ENCODE measurements at places on chromosomes 5 and 9. TPM values are rescaled to one million over a fixed set of nuclear protein-coding genes. Genes with fewer than 3 reads are reported as not detected.

GRCh38 chr9:25513509-25514033, 164.7 kb downstream of the TUSC1 start:
- no peak for DNase-seq

MSMP gene
- not detected for total RNA-seq

RCL1 gene
- total RNA-seq: 33.8 TPM

LCN12 gene
- not detected for total RNA-seq

GRCh38 chr5:56596155-56596554, 219.2 kb upstream of the MAP3K1 start:
- DNase-seq: no peak

DNA sequence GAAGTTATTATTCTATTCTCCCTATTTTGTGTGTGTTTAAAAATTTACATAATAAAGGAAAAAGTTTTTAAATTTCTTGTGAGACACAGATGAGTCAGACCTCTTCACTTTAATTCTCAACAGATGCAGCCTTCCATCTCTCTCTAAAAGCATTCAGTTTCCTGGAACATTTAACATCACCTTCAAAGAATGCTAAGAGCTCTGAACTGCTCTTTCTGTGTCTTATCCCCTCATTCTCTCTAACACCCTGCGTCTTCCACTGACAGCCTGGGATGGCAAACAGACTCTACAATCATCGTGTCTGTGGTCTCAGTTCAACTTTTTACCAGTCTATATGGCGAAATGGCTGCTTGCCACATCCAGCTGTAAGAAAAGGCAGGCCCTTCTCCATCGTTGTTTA, 173.0 kb downstream of the HINT1 start:
- no peak for DNase-seq

SPATA31A3 gene
- not detected for total RNA-seq

GRCh38 chr9:37408933-37409710, 13.4 kb upstream of the GRHPR start:
- no peak for DNase-seq

GRCh38 chr9:111992523-111992922, 95.9 kb downstream of the UGCG start:
- DNase-seq: no peak

DNA sequence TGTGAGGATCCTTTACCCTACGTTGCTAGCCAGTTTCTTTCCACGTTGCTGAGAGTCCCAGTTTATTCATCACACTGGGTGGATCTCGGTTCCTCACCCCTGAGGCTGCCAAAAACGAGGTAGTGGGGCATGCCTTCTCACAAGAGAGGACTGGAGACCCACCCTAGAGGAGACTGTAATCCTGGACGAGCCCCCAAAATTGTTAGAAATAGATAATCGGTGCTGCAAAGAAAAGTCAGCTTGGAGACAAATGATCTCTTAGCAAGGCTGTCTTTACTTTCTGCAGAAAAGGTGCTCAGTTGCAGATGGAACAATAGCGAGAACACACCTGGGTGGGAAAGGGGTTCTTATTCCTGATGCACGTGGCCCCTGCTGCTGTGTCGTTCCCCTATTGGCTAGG, 101.8 kb downstream of the TMEM167A start:
- DNase-seq: no peak

CCDC69 gene
- total RNA-seq: 184 TPM

- no peak for DNase-seq
These were observed 105.5 kb upstream of the CPLX2 start for GRCh38 chr5:175765858-175766257.

MCIDAS gene
- not detected for total RNA-seq

DNA sequence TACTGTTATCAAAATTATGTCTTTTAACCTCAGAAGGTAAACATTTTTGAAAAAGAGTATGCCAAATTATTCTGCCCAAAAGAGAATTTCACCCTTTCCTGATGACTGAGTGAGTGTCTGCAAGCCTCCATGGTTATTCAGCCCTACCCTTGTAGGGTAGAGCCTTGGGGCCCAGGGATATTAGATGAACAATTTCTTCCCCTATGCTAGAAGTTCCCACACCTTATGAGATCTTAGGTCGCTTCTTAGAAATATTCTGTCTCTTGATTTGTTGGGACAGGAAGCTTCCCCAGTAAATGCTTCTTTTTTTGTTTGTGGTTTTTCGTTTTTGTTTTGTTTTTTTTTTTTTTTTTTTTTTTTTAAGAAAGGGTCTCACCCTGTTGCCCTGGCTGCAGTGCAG, 3.1 kb downstream of the CRB2 start:
- DNase-seq: no peak

BTNL3 gene
- 0.29 TPM for total RNA-seq

C1QTNF2 gene
- total RNA-seq: 0.64 TPM

DNA sequence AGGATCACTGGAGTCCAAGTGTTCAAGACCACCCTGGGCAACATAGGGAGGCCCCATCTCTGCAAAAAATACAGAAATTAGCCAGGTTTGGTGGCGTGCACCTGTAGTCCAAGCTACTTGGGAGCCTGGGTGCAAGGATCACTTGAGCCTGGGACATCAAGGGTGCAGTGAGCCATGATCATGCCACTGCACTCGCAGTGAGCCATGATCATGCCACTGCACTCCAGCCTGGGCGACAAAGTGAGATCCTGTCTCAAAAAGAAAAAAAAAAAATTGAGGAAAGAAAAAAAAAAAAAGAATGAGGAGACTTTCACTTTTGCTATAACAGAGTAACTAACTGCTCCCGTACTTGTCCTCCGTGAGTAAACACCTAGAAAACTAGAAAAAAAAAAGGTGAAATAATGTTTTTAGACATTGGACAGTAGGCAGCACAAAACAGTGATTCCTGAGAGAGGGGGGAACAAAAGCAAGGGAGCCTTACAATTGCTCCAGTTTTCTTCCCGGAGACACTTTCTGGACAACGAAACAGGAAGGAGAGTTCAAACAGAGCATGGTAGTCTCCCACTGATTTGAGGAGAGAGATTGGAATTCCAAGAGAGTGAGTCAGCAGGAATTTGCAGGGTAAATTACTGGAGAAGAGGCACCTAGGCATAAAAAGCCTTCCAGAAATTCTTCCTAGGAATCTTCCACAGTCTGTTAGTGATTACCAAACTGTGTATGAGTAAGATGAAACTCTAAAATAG, 6.9 kb upstream of the ZBTB5 start:
- no peak for DNase-seq

DNA sequence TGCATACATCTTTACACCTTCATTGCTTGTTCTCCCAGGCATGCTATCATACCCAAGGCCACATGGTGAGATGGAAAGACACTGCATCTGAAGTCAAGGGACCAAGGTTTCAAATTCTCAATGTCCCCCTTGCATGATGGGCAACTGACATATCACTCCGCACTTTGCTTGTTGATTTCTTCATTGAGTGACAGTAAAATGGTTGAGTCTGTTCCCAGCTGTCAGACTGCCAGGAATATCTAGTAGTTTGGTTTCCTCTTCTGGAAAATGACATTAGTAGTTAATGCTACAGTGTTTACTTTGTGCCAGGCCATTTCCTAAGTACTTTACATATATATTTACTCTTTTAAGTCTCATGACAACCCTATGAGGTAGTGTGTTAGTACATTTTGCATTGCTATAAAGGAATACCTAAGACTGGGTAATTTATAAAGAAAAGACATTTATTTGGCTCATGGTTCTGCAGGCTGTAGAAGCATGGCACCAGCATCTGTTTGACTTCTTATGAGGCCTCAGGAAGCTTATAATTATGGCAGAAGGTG, 114.4 kb downstream of the PCSK1 start:
- DNase-seq: no peak
